AG04450 (cell line): ENCODE measurements at places on chromosomes 1 and 21.

DNA sequence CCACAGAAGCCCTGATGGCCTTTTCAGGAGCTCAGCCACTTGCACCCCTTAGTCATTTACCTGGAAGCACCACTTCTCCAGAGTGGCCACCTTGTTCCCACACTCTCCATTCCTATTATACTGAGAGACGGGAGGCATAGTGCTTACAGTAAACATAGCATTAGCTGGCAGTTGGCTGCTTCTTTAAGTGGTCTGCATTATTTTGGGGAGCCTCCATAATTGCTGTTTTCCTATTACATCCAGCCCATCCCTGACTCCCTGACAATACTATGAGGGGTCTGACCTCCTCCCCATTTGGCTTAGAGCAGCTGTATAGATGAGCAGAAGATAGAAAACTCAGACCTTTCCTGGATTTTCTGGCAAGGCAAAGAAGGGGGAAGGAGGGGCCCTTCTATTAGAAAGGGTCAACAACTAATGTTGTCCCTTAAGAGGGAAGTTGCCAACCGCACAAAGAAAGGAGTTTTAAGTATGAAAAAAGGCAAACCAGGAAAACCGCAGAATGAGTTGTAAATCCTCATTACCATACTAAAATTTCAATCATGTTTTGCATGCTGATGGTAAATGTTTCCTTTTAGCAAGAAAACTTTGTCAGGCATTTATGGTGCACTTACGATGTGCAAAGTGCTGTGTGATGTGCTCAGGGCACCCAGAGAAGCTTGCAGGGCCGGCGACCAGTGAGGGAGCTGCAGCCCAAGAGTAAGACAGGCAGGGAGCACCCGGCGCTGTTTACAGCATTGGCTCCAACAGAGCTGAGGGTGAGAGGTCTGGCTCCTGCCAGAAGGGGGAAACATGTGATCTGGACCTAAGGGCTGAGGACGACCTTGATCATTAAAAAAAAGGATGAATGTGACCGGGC is 167.3 kb downstream of the ZZZ3 start:
- no peak for DNase-seq

DNA sequence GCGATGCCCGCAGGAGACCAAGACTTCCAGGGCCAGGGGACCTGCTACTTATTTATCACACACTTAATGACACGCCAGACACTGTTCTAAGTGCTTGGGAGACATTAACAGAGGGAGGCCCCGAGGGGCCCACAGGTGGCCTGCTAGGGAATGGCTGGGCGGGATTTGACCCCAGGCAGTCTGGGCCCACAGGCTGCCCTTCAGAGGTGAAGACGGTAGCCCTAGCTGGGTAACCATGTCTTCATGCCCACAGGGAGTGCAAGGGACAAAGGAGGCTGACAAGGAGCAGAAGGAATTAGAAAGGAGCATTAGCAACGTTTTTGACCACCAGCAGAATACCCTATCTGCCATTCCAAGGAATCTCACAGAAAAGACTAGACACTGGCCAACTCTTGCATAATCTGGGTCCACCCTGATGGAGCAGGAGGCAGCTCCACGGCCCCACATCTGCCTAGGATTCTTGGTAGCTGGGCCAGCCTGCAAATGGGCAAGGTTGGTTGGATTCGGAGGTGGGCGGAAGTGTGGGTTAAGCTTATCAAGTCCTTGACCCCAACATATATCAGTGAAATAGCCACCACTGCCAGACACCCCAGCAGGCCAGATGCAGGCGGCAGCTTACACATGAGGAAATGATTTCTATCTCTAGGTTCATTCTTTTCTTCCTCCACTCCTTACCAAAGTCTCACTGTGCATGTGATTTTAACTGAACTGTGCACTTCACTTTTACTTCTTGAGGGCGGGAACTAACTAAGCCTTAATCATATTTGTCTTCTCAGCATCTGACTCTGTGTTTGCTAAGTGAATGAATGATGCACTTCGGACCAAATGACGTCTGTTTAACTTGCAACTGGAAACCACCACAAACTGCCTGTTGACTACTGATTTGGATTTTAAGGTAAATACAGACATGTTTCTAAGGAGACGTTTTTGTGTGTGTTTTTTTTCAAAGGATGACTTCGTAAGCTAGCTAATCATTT is 3.4 kb upstream of the ETS2 start:
- DNase-seq = no peak

- DNase-seq = peak; percentile 92
Measured at GRCh38 chr21:37564341-37564923, 197.9 kb downstream of the DYRK1A start.

GRCh38 chr1:58365328-58365727 is 181.2 kb downstream of the OMA1 start:
- no peak for DNase-seq

DNA sequence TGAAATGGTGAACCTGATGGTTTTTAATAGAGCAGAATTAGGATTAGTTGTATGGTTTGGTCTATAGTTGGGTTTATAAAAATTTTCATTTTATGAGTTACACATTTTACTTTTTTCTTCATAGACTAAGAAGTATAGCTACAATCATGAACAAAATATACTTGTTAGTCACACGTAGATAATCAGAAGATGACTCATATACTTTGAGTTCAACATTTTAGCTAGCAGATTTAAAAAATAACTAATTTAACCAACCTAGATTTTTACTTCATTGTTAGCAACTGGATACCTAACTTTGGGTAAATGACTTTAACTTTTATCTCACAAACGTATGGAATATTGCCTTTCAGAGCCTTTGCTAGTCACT is 27.9 kb downstream of the MORC3 start:
- no peak for DNase-seq

- DNase-seq = peak; percentile 11
Measured at GRCh38 chr1:89022167-89022959, at the start of gene GBP3. GBP3 (minus strand) TSS chr1:89022866; CDS start chr1:89020721, 2,145 bp downstream.

DNA sequence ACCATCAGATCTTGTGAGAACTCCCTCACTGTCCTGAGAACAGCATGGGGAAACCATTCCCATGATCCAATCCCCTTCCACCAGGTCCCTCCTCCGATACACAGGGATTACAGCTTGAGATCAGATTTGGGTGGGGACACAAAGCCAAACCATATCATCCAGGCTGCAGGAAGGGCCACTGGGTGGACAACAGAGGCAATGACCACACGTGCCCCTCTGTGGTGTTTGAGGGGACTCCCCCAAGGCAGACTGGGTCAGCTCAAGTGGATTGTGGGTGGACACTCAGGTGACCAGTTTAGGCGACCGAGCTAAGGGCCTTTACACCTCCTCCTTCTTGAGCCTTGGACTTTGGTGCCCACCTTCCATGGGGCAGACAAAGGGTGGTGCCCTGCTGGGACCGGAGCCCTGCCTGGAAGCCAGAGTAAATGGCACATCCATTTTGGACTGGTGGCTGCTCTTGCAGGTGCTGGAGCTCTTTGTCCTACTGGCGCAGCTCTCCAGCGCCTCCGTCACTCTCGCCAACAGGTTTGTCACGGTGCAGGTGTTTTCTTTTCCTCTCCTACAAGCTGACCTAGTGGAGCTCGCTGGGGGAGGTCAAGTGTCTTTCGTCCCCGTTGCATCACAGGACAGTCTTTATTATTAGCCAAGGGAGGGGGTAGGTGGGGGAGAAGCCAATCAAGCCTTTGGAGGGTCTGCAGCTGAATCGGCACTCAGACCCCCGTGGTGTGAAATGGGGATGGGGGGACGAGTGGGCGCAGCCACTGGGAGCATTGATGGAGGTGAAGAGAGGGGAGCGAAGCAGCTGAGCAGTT is 37.6 kb downstream of the CRYAA start:
- no peak for DNase-seq

DNA sequence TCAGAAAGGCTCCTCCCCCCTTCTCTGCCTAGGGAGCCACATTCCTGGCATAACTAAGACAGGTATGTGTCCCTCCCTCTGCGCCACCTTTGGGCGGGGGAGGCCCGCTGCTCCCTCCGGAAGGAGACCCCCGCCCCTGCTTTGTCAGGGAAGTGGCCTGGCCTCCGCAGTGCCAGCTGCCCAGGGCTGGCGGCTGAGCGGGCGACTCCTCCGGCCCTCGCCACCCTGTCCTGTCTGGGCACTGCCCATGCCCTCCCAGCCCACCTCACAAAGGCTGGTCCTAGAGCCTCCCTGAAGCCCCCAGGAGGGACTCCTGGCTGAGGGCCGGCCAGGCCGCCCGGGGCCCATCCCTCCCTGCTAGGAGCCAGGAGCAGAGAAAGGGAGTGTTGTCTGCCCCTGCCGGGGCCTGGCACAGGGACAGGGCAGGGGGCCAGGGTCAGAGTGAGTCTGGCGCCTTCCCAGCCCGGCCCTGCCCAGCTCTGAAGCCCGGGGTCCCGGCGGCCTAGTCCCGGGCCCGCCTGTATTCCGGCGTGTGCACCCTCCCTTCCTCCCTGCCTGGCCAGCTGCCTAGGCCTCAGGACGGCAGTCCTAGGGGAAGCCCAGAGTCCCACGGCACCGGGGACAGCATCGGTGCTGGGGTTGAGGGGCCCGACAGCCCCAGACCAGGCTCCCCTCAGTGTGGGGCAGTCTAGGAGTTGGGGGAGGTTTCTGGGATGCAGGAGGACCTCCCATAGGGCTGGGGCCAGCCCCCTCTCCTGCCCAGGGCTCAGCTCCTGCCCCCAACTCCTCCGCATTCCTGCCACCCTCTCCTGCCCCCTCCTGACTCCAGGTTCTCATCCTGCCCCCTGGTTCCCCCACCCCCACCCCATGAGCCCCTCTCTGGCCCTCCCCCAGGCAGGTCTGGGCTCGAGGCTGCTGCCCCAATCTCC is 5.1 kb downstream of the AGRN start:
- no peak for DNase-seq

DNA sequence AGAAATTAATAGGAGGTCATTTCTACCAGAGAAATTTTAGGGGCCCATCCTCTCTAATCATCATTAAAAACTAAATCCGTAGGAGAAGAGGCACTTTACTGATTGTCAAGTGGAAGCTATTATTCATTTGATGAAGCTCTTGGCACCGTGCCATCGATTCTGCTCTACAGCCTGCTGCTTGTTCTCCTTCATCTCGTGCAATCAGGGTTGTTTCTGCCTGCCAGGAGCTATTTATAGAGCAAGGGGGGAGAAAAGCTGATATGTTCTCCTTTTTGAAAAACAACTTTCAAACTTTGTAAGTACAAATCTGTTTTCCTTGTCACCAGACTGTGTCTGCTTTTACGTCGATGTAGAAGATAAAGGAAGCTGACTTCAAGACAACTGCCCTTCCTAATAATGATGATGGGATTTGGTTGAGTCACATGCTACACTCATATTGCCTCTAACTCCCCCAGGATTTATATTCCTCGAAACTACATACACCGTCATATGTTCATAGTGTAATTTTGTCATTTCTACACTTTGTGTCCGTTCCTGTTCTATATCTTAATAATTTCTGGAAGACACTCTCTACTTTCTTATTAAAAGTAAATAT is 169.6 kb upstream of the LHX8 start:
- no peak for DNase-seq

- DNase-seq = no peak
Measured at GRCh38 chr1:48679859-48680258, 96.8 kb downstream of the BEND5 start.

GRCh38 chr21:41957991-41958766 is 4.4 kb upstream of the C2CD2 start:
- peak; percentile 91 for DNase-seq

DNA sequence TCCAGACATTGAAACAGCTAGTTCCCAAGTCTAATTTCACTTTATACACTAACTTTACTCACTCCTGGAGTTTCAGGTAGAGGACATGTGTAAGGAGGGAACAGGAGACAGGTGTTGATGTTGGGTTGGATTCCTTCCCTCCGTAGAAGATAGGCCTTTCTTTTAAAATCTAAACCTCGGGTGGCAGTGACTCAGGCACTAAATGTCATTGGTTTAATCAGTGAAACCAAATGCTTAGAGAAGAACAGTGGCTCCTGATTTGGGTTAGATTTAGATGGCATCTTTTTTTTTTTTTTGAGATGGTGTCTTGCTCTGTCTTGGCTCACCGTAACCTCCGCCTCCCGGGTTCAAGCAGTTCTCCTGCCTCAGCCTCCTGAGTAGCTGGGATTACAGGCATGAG is 7.2 kb downstream of the CAP1 start:
- no peak for DNase-seq

GRCh38 chr1:248810727-248811513 is 14.8 kb downstream of the SH3BP5L start:
- DNase-seq = no peak

GRCh38 chr1:160877221-160877620 is 7.8 kb downstream of the ITLN1 start:
- no peak for DNase-seq

- no peak for DNase-seq
Measured at GRCh38 chr1:247352175-247352574, 20.5 kb upstream of the ZNF496 start.

- DNase-seq = no peak
Measured at GRCh38 chr1:162422662-162423375, 10.9 kb upstream of the SH2D1B start.

GRCh38 chr1:30420519-30421050 is 302.8 kb downstream of the MATN1 start:
- DNase-seq = no peak

GRCh38 chr1:168913711-168914463 is 184.9 kb upstream of the DPT start:
- DNase-seq = no peak

DNA sequence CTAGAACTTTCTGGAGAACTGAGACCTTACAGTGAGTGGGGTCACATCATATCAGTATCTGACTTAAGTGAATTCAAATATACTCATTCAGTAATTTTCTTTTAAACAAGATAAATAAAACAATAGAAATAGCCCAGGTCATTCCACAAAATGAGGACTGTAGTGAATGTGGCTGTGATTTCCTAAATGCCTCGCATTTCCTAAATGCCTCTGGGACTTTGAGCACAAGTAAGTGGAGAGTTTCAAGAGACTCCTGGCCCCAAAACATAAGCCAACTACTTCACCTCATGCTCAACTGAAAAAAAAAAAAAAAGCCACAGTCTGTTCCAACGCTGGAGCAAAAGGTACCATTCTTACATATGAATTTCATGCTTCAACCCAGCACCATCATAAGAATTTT is 81.5 kb downstream of the ZNF281 start:
- DNase-seq = no peak

DNA sequence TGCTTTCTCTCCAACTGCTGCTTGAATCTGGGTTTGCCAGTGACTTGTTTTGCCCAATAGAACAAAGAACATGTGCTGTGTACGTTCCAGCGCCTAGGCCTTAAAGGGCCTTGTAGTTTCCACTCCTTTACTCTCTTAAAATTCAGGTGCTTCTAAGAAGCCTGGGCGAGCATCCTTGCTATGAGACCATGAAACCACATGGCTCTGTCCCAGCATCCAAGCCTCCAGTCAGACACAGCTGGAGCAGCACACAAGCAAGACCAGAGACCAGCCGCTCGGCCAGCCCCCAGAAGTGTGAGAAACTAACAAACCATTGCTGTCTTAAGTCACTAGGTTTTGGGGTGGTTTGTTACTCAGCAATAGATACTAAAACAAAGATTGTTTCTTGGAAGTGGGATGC is 15.1 kb downstream of the PLEKHO1 start:
- DNase-seq = no peak

- DNase-seq = no peak
Measured at GRCh38 chr1:108852221-108852975, 4.5 kb downstream of the AKNAD1 start.

GRCh38 chr1:16006552-16007485 is 2.8 kb downstream of the SRARP start:
- DNase-seq = no peak

- no peak for DNase-seq
Measured at GRCh38 chr1:215992620-215993019, 425.5 kb downstream of the KCTD3 start.

- DNase-seq = no peak
Measured at GRCh38 chr1:208381481-208381880, 137.3 kb upstream of the PLXNA2 start.
